ENCODE measurements at places on chromosomes 12 and 14.

DNA sequence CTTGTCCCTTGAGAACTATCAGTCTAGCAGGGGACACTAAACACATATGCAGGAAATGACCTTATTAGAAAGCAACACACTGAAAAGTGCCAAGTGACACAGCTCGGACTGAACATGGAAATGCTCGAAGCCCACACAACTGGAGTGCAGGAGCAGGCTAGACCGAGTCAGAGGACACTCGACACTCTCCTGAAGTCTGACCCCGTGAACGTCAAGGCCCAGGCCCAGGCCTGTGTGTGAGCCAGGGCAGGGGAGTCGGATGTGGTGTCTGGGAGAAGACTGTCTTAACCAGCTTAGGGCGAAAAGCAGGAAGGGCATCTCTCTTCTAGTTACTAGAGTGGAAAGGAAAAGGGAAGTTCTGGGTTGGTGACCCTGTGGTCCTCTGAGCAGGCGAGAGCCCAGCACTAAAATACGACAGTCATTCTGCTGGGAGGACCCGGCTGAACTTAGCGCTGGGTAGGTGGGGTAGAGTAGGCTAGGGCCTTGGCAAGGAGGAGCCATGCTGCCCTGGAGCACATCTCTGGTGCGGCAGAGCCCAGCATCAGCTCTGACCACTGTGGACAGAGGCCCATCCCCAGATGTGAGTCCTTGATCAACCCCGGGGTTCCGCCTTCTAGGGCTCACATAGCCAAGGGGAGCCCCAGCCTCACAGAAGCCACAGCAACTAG is 93.0 kb downstream of the NTF3 start:
- DNase-seq, result no peak

- DNase-seq, result no peak
These were observed 183.2 kb downstream of the EPS8 start for GRCh38 chr12:15605881-15606590.

GRCh38 chr12:27207615-27208413 is 36.3 kb upstream of the STK38L start:
- no peak for DNase-seq

DNA sequence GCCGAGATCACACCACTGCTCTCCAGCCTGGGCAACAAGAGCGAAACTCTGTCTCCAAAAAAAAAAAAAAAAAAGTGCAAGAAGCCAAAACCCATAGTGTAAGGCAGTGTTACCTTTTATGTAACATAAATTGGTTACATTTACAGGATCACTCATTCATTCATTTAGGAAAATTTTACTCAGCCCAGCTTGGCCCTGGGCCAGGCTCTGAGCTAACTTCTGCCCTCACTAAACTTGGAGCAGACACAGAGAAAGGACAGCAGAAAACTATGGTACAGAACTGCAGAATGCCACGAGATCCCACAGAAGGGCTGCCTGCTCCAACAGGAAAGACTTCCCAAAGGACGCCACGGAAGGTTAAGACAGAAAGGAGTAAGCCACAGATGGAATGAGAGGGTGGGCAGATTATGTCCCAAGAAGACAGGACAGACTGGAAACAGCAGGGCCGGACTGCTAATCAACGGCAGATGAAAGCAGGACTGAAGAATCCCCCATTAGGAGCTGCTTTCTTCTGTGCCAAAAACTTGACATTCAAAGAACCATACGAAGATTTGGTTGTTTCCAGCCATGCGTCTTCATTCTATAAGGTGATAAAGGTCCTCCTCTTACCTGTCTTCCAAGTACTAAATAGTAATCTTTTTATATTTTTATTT is 18.9 kb downstream of the PPP1R13B start:
- DNase-seq, result no peak

- no peak for DNase-seq
These were observed 28.6 kb downstream of the GNS start for GRCh38 chr12:64730588-64730969.

DNA sequence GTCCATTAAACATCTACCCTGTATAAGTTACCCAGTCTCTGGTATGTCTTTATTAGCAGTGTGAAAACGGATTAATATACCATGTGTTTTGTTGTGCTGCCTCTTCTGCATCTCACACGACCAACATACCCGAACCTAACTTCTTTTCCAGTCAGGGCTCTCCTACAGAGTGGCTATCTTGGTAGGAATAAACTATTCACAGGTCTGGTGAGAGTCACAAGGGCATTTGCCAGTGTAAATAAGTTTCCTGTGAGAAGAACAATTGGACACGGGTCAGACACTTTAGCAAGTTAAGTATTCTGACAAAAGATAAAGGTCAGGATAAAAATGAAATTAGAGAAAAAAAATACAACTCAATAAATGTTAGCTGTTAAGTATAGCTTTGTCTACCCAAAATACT is 60.9 kb downstream of the MYF5 start:
- DNase-seq, result no peak

DNA sequence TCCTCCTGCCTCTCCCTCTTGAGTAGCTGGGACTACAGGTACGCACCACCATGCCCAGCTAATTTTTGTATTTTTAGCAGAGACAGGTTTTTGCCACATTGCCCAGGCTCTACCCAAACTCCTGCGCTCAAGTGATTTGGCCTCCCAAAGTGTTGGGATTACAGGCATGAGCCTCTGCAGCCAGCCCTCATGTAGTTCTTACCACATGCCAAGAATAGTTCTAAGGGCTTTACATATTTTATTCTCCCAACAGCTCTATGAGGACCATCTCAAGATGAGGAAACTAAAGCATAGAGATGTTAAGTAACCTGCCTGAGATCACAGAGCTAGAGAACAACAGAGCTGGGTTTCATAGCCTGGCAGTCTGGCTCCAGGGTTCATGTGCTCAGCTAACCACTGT is 37.9 kb upstream of the ALDH2 start:
- no peak for DNase-seq

GRCh38 chr12:16348435-16349130 is 1.1 kb downstream of the MGST1 start:
- no peak for DNase-seq

GRCh38 chr12:24993793-24994192 is 44.9 kb upstream of the BCAT1 start:
- no peak for DNase-seq

DNA sequence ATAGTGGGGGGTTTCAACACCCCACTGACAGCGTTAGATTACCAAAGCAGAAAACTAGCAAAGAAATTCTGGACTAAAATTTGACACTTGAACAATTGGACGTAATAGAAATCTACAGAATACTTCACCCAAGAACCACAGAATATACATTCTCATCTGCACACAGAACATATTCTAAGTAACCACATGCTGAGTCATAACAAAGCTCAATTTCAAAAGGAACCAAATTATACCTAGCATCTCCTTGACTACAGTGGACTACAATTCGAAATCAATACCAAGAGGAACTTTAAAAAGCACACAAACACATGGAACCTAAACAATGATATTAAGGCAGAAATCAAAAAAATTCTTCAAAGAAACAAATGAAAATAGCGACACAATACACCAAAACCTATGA is 871.6 kb upstream of the MDGA2 start:
- DNase-seq, result no peak

DNA sequence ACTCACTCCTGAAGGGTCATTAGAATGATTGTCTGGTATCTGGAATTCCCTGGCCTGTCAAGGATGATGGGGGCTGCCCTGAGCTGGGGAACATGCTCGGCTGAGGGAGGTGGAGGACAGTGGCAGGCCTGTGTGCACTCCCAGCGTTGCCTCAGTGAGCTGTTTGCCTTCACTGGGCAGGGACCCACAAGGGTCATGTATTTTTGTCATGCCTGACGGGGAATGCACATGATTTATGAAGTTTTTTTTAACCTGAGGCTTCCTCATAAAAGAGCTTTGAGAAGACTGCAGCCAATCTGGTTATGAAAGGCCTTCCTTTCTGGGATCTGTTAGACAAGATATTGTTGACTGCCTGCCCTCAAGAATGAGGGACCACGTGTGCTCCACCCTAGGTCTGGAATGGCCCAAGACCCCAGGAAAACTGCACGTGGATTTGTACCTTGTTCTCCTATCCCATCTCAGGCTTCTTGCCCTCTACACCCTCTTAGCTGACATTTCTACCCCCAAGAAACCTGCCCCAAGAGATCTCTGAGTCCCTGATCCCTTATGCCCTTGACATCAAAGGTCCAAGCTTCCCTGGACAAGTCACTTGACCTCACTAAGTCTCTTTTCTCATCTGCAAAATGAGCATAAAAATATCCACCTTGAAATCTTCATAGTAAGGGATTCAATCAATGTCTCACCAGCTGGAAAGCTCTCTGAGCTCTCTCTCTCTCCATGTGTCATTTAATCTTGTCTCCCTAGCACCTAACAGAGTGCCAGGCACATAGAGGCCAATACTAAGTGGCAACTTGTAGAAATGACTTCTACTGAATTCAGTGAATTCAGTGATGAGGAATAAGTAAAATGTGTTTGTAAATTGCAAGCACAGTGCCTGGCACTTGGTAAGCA is 24.5 kb upstream of the COL2A1 start:
- DNase-seq, result no peak

- no peak for DNase-seq
These were observed 130.7 kb upstream of the RPL10L start for GRCh38 chr14:46782281-46782680.

DNA sequence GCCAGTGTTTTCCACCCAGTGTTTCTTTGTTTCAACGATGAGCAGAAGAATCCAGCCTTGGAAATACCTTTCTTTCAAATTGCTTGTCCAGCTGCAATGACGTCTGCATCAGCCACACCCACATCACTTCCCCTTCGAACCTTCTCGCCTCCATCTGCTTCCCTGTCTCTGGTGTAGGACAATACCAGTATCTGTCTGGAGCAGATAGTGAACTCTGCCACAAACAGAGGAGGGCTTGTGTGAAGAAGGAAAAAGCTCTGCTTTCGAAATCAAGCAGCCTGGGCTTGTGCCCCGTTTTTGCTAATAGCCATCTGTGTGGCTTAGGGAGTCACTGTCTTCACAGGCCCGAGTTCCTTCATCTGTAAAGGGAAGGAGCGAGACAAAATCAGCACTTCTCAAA is 415.4 kb downstream of the ZFP36L1 start:
- DNase-seq, result peak; percentile 26

GRCh38 chr14:22991852-22992251 is 9.5 kb upstream of the AJUBA start:
- DNase-seq, result no peak

- no peak for DNase-seq
These were observed 4.9 kb upstream of the MRPL52 start for GRCh38 chr14:22824711-22825359.

DNA sequence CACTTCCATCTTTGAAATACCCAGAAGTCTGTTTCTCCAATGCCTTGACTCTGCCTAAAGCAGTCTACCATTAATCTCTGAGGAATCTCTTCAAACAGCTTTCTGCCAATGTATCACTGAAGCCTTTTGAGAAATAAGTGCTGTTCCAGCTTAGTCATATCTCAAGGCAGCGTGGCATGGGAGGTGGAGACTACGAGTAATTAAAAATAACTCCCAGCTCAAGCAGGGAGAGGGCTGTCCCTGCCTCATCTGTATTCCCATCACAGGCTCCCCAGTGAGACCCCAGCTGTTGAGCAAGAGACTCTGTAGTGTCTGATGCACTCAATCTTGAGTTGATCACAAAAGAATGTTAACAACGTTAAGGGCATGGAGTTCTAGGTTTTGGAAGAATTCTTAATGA is 700.6 kb downstream of the DIO2 start:
- DNase-seq, result no peak

GRCh38 chr12:75877763-75878621 is 153.6 kb downstream of the PHLDA1 start:
- no peak for DNase-seq
